ENCODE measurements at places on chromosomes 4 and X.

- DNase-seq = no peak
These were observed 248.9 kb downstream of the TLL1 start for GRCh38 chr4:166121897-166122296.

DNA sequence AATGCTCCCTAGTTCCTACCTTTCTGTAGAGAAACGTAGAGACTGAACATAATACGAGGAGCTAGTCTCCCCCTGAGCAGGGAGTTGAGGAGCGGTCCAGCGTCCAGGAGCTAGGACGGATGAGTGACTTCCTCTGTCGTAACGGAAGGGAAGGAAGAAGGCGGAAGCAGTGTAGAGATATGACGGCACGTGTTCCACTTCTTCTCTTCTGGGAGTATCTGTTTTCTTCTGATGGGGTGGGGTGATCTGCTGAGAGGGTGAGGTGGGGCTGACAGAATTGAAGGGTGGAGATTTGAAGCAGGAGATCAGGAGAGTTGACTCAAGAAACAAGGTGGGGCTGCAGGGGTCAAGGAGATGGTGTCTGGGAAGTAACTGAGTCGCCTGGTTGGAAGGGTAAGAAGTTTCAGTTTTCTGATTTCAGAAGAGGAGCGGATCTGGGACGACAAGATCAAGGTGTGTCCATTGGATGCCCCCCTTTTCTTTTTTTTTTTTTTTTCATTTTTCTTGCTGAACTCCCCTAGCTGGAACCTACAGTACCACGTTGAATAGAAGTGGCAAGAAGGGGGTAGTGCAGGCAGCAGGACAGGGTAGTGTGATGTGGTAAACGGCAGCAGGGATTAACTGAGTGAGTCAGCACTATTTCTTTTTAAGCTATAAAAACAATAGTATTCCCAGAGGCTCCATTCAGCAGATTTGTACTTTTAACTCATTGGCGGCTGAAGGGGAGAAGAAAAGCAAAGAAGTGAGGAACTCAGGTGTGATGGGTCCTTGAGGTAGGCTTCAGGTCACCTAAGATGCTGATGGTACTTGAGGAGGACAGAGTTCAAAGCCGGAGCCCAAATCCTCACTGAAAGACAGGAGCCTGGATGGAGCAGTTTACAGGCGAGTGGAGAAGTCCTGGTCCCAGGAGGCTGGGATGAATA lies 50.8 kb upstream of the SETD7 start:
- no peak for DNase-seq

- peak; percentile 91 for DNase-seq
These were observed at the start of gene PABPC5 for GRCh38 chrX:91434351-91435168. PABPC5 (plus strand) TSS chrX:91434839; CDS start chrX:91435578, 739 bp downstream.

DNA sequence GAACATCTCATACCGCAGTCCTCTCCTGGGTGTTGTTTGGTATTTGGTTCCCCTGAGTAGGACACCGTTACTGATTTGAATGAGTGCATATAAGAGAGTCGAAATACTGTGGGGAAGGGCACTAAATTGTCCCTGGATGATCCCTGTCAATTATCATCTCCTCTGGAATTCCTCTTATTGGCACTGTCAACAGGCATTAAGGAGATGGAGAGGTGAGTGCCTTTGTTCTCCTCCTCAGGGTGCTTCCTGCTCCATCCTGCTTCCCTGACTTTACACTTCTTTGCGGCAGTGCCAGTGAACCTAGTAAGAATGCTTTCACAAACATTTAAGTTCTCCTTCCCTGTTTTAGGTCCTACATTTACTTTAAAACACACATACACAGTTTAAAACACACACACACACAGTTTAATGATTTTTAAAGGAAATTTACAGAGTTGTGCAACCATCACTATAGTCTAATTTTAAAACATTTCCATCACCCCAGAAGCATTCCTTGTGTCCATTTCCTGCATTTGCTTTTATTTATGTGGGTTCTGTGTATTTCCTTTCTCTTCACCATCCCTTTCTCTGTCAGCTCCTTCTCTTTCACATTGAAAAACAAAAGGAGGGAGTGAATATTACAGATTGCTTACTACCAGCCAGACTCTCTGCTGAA lies 20.9 kb upstream of the ZRSR2 start:
- no peak for DNase-seq

GRCh38 chr4:40150932-40151331 lies 45.9 kb upstream of the RHOH start:
- no peak for DNase-seq

GRCh38 chr4:14035076-14035475 lies 407.6 kb upstream of the BOD1L1 start:
- no peak for DNase-seq

- no peak for DNase-seq
These were observed 34.9 kb downstream of the MMRN1 start for GRCh38 chr4:89929425-89930159.

- no peak for DNase-seq
These were observed 103.4 kb downstream of the CHRNA9 start for GRCh38 chr4:40438384-40439026.

DNA sequence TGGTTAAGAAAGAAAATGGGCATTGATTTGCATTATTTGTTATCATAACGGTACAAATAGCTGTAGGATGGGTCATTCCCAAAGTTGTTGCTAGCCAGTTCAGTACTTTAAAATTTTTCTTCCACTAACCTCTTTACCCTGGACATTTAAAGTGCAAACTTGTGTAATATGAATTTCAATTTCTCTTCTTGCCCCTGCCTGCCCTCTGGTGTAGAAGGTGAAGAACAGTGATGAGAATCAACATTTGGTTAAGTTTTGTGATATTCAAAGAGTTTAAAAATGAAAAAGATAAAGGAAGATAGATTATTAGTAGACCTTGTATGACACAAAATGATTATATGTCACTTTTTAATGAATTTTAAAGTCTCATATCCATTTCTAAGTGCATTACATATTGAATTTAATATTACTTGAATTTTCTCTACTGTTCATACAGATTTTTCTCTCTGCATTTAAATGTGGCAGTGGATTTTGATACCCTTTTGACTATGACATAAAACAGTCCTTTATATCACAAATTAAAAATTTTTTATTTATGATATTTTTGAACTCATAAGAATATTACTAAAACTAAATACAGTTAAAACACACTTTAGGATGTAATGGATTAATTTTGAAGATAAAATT lies 337.7 kb downstream of the BMPR1B start:
- no peak for DNase-seq

GRCh38 chr4:105632599-105632998 lies 75.9 kb downstream of the INTS12 start:
- no peak for DNase-seq

DNA sequence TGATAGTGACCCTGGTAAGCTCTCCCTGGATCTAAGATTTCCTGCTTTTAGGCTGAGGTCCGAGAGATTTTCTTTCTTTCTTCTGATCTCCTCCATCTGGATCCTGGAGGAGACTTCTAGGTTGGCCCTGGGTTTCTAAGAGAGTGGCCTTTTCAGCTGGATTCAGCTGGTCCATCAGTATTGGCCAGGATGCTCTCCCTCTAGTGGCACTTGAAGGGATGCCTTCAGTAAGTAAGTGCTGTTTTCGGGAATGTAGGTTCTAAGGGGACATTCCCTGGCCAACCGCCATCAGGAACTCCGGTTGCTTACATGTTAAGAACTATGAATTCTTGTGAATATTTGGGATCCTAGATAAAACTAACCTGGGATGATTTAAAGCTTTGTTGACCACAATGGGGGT lies 56.9 kb downstream of the SERTM2 start:
- DNase-seq = no peak

DNA sequence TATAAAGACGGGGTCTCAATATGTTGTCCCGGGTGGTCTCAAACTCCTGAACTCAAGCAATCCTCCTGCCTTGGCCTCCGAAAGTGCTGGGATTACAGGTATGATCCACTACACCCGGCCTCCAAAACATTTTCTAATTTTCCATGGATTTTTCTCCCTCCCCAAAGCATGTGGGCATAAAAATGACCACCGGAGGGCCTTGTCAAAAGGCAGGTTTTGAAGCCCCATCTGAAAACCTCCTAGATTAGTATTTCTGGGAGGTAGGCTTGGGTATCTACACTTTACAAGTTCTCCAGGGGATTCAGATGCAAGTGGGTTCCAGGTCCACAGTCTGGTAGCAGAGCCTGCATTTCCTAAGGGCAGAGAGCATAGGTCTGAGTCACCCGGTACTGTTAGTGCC lies 1.4 kb upstream of the GPR173 start:
- no peak for DNase-seq

- no peak for DNase-seq
These were observed 1384.4 kb upstream of the PCDH10 start for GRCh38 chr4:131764730-131765129.

- DNase-seq = no peak
These were observed 58.1 kb upstream of the BCOR start for GRCh38 chrX:40155589-40156469.

- no peak for DNase-seq
These were observed 9.5 kb downstream of the CT47C1 start for GRCh38 chrX:119082278-119082677.

- no peak for DNase-seq
These were observed 242.5 kb upstream of the VCX3A start for GRCh38 chrX:6777238-6778002.

- no peak for DNase-seq
These were observed 1301.7 kb upstream of the IGFBP7 start for GRCh38 chr4:58411904-58412303.

DNA sequence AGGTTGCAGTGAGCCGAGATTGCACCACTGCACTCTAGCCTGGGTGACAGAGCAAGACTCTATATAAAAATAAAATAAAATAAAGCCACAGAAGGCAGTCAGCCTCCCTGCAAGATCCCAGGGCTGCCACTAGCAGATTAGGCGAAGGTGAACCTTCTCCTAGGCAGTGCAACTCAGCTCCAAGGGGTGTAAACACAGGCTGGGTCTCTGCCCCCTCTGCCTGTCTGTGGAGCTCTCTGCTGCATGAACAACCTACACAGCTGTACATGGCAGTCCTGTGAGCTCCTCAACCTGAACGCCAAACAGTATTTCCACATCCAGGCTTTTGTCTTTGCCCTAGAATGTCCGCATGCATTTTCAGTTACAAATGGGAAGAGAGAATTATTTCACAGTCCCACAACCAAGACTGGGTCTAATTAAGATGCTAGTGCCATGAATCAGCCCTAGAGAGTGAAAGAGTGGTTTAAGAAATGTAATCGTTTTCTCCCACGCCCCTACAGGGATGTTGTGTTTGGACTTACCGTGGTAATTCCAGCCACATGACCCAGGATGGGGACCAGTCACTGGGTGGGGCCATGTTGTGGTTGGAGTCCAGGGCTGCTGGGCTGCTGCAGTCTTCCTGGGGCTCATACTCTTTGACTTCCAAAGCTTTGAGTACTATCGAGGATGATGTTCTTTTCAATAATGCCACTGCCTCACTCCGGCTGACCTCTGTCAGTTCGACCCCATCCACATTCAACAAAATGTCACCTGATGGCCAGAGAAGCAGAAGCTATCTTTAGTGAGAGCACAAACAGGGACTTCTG lies 99.0 kb downstream of the FIP1L1 start:
- peak; percentile 55 for DNase-seq

- DNase-seq = no peak
These were observed 488.2 kb downstream of the GRID2 start for GRCh38 chr4:92791871-92792440.

- no peak for DNase-seq
These were observed 8.3 kb downstream of the RBMX start for GRCh38 chrX:136872091-136872700.

DNA sequence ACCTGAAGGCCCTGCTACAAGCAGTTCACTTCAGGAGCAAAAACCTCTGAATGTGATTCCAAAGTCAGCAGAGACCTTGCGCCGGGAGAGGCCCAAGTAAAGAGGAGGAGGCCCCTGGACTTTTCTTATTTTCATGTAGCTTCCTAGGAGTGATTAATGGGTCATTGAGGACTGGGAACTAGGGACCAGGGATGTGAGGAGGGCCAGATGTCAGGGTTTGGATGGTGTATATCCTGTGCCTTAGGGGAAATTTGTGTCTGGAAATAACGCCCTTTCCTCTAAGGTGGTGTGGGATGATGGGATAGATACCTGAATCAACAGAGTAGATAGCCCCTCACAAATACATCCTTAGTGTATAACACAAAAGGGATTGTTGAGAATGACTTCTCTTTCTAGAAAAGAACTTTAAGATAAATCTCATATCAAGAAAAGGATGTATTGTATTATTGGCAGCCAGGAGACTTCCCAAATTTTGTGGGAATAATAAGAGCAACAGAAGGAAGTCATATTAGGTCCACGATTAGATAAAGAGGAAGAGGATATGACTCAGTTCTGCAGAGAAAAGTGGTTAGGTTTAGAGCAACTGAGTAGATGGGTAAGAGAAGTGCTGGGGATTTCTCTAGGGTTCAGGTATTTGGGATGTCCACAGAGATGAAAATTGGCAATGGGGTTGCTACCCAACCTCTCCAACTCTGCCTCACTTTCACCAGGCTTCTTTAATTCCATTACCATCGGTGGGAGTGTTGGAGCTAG lies 1.1 kb downstream of the ITGB1BP2 start:
- DNase-seq = no peak

DNA sequence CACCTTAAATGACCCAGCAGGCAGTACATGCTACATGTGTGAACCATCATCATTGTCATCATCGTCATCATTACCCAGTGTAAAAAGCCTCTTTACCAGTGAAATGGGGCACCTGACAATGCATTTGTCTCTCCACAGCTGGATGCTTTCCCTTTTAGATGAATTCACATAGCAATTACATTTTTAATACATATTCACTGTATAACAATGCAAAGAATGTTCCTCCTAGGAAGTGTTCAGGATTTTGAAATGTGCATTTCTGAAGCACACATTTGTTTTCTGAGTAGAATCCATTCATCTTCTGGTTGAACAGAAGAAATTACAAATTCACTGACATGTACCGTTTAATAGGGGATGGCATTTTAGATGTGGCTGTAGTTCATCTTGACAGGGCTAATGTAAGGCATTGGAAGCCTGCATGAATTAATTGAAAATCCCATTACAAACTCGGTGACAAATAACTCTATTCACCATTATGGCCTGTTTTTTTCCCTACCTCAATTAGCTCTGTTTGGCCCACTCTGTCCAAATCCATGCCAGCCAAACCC lies 111.1 kb downstream of the SH3RF1 start:
- no peak for DNase-seq

DNA sequence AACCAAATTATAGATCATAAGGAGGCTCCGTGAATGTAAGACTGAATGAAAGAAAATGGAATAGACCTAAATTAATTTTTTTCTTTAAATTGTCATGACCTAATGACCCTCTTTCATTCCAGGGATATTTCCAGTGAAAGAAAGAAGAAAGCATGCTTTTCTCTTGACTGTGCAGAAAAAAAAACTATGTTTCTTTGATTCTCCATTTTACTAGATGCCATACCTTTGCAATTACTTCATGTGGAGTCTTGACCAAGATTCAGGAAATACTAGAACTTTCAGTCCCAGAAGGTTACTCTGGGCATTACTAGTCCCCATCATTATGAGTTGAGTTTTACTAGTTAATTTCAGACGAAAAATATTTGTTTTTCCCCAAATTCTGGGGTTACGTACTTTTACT lies 6.4 kb upstream of the COMMD8 start:
- DNase-seq = no peak

Data from tibial artery (tissue), 4 donors.